Iris pigment epithelial cell (primary cell): ENCODE measurements at places on chromosomes 3 and 15.

GRCh38 chr3:45057557-45057956, 31.5 kb downstream of the CLEC3B start:
- no peak for DNase-seq

GRCh38 chr15:73125219-73125618, 73.0 kb downstream of the NEO1 start:
- DNase-seq, result peak; percentile 15

DNA sequence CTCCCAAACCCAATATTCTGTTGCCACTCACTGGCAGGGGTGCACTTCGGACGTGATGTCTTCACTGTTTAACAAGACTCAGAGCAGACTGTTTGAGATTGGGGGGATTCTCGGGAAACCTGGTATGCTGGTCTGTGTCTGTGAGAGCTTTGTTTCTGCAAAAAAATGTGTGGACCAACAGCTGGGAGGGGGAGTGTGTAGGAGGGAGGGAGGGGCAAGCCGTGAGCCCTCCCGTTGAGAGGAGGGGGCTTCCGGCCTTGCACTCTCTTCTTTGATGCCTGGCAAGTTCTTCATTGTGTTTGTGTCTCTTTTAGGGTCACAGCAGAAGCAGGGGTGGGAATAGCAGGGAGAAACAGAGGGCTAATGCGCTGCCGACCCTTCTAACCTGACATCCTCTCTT, 74.9 kb upstream of the NDN start:
- no peak for DNase-seq

DNA sequence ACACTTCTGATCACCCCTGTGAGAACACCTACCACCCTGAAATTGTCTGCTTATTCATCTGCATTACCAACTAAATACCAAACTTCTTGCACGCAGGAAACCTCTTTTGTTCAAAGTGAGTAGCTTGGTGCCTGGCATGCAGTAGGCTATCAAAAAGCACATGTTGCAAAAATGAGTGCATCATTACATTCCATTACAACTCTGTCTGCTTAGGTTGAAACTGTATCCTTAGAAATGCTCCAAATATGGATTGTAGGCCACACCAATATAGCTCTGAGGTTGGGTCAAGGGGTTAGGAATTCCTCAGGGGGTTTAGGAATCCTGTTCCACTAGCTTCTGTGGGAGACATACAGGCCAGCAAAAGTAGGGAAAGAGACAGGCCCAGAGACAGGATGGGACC, 107.2 kb downstream of the THRB start:
- peak; percentile 62 for DNase-seq

DNA sequence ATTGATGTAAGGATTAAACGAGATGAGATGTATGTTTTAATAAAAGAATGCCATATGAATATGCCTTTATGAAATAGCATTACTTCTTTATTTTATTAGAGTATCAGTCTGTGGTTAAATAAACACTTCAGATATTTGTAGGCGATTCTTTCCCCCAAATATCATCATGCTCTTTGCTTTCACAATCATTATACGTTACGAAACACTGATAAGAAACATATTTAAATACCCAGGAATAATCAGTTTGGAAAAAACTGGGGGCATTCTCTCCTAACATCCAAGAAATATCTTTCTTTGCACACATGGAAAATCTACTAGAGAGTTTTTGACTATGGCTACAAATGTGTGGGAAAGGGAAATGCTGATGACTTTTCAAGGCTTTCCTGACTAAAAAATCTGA, 4.4 kb upstream of the PLAAT1 start:
- peak; percentile 24 for DNase-seq

DNA sequence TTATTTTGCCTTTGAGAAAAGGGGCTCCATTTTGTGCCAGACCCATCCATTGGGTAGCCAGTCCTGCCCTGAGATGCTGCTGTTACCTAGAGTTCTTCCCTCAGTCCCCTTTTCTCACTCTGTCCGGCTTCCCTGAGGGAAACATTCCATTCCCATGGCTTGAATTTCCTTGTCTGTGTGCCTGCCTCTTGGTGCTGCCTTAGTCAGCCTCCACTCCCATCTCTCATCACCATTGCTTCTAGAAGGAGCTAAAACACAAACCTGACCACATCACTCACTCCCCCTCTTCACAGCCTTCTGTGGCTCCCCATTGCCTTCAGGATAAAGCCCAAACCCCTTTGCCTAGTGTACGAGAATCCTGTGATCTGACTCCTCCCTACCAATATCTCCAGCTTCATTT, 25.2 kb upstream of the C2CD4B start:
- no peak for DNase-seq

GRCh38 chr15:50252556-50252955, 13.0 kb downstream of the HDC start:
- DNase-seq, result no peak

GRCh38 chr3:41202834-41203345, 3.6 kb downstream of the CTNNB1 start:
- peak; percentile 67 for DNase-seq
